Fibroblast of skin of back (primary cell): ENCODE measurements at places on chromosomes 2 and 18.

DNA sequence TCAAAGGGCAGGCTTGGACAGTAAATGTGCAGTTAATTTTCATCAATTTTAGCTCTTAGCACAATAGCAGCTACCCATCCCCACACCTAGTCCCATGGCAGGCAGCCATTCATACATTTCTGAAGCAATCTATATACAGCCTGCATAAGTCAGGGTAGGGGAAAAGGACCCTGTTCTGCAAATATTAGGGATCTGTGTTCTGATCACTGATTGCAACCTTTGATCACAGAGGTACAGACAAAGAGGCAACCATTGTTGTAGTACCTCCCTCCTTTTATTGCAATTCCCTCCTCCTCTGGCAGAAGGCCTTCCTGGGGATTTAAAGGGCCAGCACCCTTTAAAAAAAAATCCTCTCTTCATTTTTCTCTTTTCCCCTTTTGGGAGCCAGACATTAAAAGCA, 58.3 kb downstream of the KANSL1L start:
- no peak for DNase-seq

DNA sequence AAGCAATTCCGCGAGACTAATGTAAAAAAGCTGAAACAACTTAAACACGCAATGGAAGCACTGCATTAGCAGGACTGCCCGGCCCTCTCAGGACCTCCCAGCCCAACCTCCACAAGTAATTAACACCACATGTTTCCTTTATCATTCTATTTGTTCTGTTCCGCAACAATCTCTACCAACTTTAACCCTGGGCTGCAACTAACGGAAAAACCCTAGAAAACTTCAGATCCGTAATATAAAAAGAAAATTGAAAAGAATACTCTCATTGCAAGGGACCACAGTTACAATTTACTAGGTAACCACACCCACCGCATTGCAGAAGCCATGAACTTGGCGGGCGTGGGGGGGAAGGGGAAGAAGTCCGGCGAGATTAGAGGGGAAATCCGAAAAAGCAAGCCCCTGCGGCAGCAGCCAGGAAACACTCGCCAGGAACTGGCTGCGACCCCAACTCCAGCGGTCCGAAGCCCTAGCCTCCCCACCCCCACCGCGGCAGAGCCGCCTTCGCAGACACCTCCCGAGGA, 1.2 kb downstream of the EPB41L3 start:
- no peak for DNase-seq

- DNase-seq, result no peak
Measured at GRCh38 chr2:191158747-191159146, 8.0 kb upstream of the STAT4 start.

- no peak for DNase-seq
Measured at GRCh38 chr2:1674766-1675397, 69.4 kb downstream of the PXDN start.

GRCh38 chr2:6359964-6360363, 505.7 kb downstream of the CMPK2 start:
- DNase-seq, result no peak
